Activated T-cell treated with anti-CD3 and anti-CD28 coated beads, Interleukin-2, amount 50 U/mL, for 4 hours (primary cell): ENCODE measurements at places on chromosomes 2 and 18. TPM values are rescaled to one million over a fixed set of nuclear protein-coding genes. Genes with fewer than 3 reads are reported as not detected.

- no peak for DNase-seq
These were observed 164.1 kb downstream of the KLHL29 start for GRCh38 chr2:23549051-23549450.

GRCh38 chr2:122486086-122486485 is 730.6 kb downstream of the TSN start:
- no peak for DNase-seq

The OSBPL6 gene
- total RNA-seq = 0.30 TPM

- DNase-seq = no peak
These were observed 224.8 kb upstream of the SOX11 start for GRCh38 chr2:5467178-5467905.

The TBC1D8 gene
- 1.1 TPM for total RNA-seq

DNA sequence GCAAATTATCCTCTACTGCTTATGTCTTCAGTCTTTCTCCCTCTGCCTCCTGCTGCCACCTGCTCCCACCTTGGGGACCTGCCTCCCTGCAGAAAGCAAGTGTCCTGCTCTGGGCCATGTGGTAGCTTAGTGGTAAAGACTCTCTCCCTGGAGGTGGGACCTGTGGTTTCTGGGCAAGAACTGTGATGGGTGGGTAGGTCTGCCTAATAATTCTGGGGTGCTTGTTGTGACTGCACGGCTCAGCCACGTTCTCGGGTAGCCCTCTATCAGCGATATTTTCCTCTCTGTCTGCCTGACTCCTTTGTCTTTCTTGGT is 16.4 kb upstream of the CD28 start:
- DNase-seq = no peak

- no peak for DNase-seq
These were observed 73.5 kb upstream of the SRD5A2 start for GRCh38 chr2:31654241-31654640.

- DNase-seq = no peak
These were observed 117.4 kb downstream of the SPTBN1 start for GRCh38 chr2:54573537-54573919.

DNA sequence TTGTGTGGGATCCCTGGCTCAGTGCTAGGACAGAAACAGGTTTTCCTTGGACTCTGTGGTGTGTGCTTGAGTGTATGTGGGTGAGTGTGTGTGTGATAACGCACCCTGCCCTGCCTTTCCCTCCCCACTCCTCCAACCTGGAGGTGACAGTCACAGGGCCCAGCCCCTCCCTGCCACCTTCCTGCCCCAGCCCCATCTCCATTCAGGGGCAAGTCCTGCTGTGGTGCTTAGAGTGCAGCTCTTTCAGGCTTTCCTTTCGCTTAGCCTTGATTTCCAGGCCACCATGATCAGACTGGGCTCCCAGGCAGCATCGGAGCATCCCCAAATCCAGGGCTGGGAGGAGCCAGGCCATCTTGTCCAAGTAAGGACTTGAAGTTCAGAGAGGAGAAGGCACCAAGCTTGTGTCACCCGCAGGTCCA is 185.2 kb downstream of the ZFP36L2 start:
- DNase-seq = no peak

GRCh38 chr2:71833855-71834560 is 313.7 kb downstream of the CYP26B1 start:
- no peak for DNase-seq

- DNase-seq = no peak
These were observed 1479.8 kb upstream of the ACVR2A start for GRCh38 chr2:146365041-146365440.

DNA sequence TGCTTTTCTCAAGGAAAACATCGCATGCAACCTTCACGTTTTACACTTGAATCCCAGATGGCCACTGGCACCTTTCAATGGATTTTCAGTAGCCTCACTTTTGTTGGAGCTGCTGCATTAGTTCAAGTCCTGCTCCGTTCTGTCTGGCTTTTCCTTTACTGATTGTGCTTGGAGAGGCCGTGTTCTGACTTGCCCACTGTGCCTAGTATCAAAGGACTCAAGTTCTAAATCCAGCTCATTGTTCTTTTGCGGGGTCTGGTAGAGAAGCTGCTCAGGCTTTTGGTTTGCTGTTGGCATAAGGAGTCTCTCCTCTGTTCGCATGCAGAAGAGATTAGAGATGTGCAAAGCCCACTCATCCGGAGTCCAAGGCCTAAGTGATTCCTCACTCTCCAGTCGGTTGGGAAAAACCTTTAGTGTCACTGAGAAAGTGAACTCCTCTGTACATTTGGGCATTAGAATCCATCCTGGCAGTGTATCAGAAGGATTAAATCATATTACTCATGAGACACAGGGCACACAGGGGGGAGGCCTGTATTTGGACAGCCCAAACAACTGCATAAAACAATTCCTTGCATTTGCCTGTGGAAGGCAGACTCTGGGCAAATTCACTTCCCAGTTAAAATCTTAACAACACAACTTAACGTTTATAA is 69.7 kb downstream of the NCK2 start:
- no peak for DNase-seq

DNA sequence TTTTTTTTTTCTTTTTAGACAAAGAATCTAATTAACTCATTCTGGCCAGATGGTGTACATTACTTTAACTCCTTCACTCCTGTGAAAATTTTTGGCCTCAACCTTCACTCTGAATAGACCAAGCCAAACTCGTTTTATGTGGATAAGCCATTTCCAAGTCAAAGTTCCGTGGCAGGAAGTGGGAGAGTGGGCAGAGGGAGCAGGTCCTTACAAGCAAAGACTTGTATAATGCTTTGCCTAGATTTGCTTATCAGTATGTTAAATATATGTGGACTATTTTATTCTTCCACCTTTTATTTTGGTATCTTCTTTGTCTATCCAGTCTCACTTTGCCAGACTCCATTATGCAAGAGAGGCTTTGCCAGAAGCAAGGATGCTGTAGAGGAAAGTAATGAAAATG is 178.1 kb upstream of the TNP1 start:
- no peak for DNase-seq

The SERPINB3 gene
- total RNA-seq = not detected

GRCh38 chr2:167890739-167891138 is 356.7 kb downstream of the STK39 start:
- DNase-seq = no peak

- no peak for DNase-seq
These were observed 213.6 kb downstream of the NR4A2 start for GRCh38 chr2:156118753-156119416.

DNA sequence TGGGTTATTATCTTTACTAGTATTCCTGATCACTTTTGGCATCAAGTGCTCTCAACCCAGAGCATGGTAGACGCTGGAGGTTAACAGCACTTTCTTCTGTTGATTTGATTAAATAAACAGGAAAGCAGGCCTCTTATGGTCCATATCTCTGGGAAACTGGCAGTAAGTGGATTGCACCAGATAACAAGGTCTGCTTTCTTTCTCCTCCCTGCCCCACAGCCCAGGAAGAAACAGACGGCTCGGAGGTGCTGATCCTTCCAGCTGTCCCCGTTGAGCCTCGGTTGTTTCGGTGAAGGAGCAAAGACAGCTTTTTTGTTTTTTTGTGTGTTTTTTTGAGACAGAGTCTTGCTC is 100.8 kb upstream of the KCTD1 start:
- no peak for DNase-seq

- DNase-seq = no peak
These were observed 39.3 kb downstream of the RTN4 start for GRCh38 chr2:55010915-55011314.

DNA sequence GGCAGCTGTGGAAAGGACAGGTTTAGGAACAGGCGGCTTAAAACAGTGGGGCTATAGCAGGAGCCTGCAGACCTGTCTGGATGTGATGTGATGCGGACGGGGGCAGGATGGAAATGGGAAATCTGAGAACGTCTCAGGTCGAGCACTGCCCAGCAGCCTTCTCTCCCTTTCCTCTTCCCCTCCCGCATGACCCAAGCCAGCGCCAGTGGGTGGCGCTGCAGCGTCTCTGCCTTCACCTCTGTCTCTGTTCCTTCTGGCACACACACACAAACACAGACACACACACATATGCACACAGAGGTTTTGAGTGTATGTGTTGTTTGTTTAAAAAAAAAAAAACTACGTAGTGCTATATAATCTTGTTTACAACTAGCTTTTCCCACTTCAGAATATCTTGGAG is 82.0 kb upstream of the SLC66A3 start:
- DNase-seq = no peak
